ENCODE measurements at places on chromosomes 6 and 20.
A peak's percentile ranks its signal among the peaks of the same experiment; 100 is the strongest.

DNA sequence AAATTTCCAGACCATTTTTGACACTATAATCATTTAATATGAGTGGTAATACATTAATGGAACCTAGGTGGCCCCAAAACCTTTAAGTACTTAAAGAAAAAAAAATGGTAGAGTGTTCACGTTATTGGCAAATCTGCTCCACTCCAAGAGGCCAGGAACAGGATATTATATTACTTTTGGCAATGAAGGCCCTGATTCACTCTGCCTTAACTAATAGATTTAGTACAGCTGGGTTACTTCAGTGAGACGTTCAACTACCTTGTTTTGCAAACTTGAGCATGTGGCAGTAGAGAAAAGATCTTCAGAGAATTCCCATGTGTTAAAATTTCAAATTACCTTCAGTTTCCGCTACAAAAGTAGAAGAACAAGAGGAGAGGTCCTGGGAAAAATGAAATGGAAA is 12.8 kb downstream of the ADNP start:
- no peak for DNase-seq

DNA sequence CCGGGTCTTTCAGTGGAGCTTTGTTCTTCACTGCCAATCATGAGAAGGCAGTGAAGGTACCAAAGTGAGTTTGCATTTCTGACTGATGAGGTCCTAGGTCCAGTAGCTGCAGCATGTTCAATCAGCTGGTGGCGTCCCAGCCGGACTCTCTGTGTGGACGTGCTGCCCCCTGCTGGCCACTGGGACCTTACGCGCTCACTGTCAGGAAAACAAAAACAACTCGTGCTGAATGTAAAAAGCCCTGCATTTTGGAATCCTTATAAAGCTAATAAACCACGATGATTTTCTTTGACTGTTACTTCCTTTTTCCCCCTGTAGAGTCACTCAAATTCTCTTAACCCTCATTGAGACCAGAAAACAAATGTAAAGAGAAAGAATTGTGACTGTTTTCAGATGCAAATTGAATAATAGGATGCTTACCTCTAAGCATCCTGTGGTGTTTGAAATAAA is 4.9 kb upstream of the CD24 start:
- DNase-seq: peak; percentile 10

DNA sequence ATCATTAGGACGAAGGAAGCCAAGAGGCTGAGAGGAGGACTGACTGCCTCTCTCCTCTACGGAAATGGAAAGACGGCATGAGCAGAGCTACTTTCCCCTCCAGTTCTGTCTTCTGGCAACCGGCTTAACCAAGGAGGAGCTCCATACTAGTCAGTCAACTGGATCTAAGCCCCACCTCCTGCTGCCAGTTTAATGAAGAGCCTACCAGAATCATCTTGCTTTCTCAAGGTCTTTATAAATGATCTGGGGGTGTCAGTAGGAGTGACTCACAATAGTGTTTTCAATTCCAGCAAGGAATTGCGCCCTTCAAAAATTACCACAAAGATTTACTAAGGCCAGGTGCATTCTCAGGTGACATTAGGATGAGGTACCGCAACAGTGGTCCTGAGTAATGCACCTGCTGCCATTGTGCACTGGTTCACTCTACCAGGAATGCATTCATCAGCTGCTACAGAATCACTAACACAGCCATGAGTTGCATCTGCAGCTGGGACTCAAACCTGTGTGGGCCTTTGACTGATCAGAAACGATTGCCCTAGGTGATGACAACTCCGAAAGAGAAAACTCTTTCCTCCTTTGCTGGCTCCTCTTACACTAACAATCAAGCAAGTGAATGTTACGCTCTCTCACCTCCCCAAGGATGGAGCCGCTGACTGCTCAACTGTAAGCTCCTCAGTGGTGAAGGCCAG is 2.8 kb downstream of the UQCC2 start:
- peak; percentile 62 for DNase-seq

- no peak for DNase-seq
Measured at GRCh38 chr6:20437639-20438038, 36.0 kb downstream of the E2F3 start.

DNA sequence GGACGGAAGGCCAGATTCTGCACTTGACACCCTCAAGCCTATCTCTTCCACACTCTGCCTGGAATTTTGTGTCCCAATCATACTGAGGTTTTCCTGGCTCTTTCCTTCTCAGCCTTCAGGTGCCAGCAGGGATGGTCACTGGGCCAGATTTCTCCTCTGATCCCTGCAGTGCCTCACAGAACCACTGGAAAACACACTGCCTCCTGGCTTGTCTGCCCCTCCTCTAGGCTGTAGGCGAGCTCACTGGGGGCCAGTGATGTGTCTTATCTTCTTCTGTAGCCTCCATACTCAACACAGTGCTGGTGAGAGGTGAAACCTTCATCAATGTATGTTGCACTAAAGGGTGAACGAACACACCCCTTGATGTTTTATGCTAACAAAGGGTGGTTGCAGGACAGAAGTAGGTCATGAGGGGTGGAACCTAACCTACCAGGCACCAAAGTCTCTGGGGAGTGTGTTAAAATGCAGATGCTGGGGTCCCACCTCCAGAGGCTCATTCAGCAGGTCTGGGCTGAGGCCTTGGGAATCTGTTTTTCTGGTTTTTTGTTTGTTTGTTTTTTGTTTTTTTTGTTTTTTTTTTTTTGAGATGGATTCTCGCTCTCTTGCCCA is 80.3 kb downstream of the CDH26 start:
- no peak for DNase-seq

DNA sequence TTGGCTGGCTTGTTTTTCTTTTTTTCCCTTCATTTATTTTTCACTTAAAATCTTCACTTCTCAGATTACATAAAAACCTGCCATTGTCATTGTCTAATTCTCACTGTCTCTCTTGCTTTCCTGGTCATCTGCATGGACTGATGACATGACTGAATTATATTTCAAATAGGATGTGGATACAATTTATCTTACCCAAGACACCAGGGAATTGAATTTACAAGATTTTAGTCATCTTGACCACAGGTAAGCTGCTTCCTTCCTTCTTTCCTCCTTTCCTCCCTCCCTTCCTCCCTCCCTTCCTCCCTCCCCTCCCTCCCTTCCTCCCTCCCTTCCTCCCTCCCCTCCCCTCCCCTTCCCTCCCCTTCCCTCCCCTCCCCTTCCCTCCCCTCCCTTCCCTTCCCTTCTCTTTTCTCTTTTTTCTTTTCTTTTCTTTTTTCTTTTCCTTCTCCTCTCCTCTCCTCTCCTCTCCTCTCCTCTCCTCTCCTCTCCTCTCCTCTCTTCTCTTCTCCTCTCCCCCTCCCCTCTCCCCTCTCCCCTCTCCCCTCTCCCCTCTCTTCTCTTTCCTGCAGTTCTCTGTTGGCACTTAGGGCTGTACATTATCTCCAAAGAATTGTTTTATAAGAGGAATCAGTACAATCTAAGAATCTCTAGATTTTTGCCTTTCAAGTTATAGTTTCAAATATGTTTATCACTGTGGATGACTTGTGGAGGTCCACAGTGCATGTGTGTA is 171.5 kb downstream of the CARMIL1 start:
- no peak for DNase-seq

DNA sequence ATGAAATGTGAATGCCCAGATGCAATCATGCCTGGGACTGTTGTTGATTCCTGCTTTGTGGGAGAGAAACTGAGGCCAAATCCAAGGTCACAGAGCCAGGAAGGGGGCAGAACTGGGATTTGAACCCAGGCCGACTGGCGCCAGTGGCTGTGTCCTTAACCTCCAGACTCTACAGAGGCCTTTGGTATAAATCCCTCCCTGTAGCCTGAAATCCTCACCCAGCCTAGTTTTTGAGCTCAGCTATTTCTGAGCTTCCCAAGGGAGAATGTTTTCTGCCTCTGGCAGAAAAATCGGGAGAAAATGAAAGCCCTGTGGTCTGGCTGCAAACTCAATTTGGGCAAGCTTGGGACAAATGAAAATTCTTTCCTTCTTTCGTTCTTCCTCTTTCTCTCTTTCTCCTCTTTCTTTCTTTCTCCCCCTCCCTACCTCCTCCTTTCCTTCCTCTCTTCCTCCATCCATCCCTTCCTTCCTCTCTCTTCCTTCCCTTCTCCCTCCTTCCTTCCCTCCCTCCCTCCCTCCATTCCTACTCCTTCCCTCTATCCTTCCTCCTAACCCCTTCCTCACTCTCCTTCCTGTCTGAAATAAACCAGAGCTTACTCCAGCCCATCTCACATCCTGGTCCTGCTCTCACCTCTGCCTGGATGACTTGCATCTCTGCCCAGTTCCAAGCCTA is 34.9 kb downstream of the SNAI1 start:
- no peak for DNase-seq

DNA sequence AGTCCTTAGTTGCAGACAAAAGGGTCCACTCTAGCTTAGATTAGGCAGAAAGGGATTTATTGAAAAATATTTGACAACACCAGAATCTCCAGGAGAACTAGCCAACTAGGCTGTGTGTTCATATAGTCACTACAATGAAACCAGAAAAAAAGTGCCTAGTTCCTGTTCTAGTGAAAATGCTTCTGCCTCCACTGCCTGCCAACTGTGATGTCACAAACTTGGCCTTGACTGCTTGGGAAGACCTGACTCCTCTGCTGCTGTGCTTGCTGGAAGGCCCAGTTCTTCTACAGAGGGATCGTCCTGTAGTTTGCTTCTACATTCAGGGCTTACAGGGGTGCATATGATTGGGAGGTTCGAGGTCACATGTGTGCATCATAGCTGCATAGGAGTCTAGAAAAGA is 40.3 kb upstream of the XRN2 start:
- DNase-seq: no peak

- no peak for DNase-seq
Measured at GRCh38 chr20:63186528-63187316, 29.2 kb downstream of the YTHDF1 start.

GRCh38 chr20:12053353-12053752 is 135.7 kb downstream of the BTBD3 start:
- no peak for DNase-seq

DNA sequence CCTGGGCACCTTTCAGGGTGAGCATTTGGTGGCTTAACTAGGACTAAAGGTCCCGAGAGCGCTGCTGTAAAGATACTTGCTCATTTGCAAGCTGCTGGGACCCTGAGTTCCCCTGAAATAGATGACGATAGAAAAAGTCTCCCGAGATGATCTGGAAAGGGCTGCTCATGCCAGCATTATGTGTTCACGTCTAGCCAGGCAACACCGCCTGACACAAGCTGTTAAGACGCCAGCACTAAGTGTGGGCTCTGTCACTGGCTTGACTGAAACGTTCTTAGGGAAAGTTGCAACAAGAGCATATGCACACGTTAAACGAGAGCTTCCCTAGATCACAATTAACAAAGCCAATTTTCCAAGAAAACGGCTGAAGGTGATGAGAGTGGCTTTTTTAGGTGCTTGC is 113.7 kb downstream of the SLC23A2 start:
- DNase-seq: no peak

DNA sequence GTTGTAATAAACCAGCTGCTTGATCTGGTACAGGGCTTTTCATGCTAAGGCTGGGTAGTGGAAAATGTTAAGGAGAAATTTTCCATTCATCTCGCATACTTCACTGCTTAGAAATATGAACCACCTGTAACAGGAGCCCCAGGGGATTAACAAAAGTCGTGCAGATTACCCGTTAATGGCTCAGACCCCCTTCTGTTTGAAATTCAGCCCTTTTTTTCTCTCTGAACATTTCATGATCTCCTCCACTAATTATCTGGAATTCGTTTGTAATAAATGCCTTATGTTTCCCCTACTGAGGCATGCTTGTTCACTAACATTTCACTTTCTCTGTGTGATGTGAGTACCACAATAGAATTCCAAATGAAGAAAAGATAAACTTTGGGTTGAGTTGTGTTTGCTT is 336.4 kb upstream of the HSF2 start:
- DNase-seq: no peak

GRCh38 chr20:34558320-34559218 is at the start of gene MAP1LC3A:
MAP1LC3A (plus strand) TSS chr20:34558718; CDS start chr20:34558869, 151 bp downstream.
- peak; percentile 20 for DNase-seq

- DNase-seq: no peak
Measured at GRCh38 chr6:140957386-140957785, 1175.3 kb upstream of the GJE1 start.

Measured in NCI-H187 treated with DMSO at 0.1 percent for 48 hours (cell line).